NB4 (cell line): ENCODE measurements at places on chromosomes 3 and 15.

DNA sequence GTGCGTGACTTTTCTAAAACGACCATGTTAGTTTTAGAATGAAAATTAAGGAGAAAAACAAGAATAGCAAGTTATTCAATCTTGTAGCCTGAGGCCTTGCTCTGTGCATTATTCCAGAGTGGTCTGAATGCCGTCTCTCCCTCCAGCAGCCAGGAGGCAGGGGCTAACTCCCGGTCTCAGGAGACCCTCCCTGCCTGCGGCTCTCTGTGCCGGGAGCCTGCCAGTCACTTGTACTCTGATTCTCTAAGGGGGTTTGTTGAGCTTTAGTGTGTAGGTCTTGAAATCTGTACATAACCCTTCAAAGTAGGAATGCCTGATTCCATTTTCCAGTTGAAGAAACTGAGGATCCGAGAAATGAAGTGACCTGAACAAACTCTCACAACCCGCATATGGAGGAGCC, 97.3 kb downstream of the ARNT2 start:
- DNase-seq, result no peak

DNA sequence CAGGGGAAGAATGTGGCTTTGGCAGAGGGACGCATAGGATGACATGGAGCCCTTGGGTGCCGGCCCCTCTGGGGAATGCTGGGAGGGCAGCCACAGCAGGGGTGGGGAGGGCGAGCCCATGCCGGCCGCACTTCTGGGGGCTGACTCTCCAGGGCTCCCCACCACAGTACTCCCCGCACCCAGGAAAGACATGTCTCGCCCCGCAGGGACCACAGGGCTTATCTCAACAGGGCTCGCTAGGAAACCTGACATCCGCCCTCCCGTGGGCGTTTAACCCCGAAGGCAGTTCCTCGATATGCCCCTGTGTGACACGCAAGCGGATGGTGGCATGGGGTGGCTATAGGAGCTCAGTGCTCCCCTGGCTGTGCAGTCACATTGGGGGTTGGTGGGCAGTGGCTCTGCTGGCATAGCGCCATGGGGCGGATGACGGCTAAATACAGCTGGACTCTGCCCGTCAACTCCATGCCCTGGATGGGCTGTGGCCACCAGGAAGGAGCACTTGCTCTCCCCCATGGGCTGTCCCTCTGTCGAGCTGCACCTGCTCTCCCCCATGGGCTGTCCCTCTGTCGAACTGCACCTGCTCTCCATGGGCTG, 141.4 kb downstream of the ADAMTS17 start:
- DNase-seq, result peak; percentile 56

DNA sequence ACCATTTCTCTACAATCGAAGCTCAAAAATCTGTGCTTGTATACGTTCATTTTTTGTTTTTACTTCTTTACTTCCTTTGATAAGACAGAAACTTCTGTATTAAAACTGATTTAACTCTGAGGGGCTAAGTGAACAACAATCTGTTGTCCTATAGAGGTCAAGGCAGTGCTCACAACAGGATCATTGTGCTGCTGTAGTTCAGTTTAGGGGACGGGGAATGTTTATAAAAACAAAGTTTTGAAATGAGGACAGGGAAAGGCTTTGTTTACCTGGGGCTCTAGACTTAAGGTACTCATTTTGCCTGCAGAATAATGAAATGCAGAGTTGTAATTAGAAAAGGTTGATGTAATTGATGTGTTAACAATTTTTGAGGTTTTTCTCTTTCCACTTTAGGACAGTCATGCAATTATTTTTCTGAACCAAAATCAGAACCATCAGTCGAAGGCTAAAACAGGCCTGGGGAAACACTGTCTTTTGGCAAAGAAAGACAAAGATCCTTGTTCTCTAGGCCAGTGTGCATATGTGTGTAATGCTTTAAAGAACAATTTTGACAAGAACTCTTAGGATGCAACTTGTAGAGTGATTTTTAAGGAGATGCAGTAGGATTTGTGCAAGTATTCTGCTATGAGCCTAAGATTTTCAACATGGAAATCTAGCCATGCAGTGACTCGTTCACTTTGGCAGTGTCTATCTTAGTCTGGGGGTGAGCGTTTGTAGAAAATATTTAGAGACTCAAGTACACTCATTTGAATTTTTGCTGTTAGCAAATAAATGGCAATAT, 165.2 kb downstream of the PGPEP1L start:
- DNase-seq, result no peak

GRCh38 chr3:180177255-180177654, 140.5 kb upstream of the PEX5L start:
- no peak for DNase-seq

GRCh38 chr15:85821545-85821944, 26.8 kb upstream of the KLHL25 start:
- DNase-seq, result no peak

GRCh38 chr3:43363621-43364266, 77.4 kb downstream of the SNRK start:
- DNase-seq, result no peak

- DNase-seq, result peak; percentile 77
Observed at GRCh38 chr15:80970018-80970657, 19.5 kb downstream of the MESD start.

- no peak for DNase-seq
Observed at GRCh38 chr3:160200353-160200752, 24.9 kb upstream of the C3orf80 start.
